ENCODE measurements at places on chromosomes 3 and 15. TPM values are rescaled to one million over a fixed set of nuclear protein-coding genes. Genes with fewer than 3 reads are reported as not detected.

LHFPL4 gene
- not detected for total RNA-seq

FILIP1L gene
- 42.7 TPM for total RNA-seq

ZNF654 gene
- total RNA-seq = 34.3 TPM

CYP8B1 gene
- not detected for total RNA-seq

GNAT1 gene
- not detected for total RNA-seq

RETNLB gene
- total RNA-seq = not detected

TNFSF10 gene
- total RNA-seq = 2.7 TPM

RTP2 gene
- not detected for total RNA-seq

ACAN gene
- 0.13 TPM for total RNA-seq

CLRN1 gene
- total RNA-seq = not detected

RASGRF1 gene
- not detected for total RNA-seq

SLC7A14 gene
- total RNA-seq = under 0.01 TPM

SNTN gene
- total RNA-seq = not detected

CPEB1 gene
- 8.6 TPM for total RNA-seq

GHRL gene
- not detected for total RNA-seq

Data from epithelial cell of alveolus of lung (primary cell).